ENCODE measurements at places on chromosomes 6 and 20.

DNA sequence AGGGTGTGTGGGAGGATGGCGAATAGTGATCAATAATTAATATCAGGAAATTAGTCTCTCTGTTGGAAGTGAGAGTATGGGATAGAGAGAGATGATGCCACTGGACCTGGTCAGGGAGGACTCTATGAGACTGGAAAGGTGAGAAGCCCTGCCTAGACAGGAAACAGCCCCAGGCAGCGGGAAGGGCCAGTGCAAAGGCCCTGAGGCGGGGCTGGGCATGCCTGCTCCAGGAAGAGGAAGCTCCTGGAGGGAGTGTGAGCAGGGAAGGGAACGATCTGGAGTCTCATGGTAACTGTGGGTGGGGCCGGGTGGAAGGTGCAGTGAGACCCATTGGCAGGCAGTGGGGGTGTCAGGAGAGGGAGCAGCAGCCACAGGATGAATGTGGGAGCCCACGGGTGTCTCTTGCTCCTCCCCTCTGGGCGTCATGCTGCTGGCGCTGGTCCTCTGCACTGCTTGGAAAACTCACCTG lies 1.8 kb upstream of the CST3 start:
- DNase-seq: no peak

DNA sequence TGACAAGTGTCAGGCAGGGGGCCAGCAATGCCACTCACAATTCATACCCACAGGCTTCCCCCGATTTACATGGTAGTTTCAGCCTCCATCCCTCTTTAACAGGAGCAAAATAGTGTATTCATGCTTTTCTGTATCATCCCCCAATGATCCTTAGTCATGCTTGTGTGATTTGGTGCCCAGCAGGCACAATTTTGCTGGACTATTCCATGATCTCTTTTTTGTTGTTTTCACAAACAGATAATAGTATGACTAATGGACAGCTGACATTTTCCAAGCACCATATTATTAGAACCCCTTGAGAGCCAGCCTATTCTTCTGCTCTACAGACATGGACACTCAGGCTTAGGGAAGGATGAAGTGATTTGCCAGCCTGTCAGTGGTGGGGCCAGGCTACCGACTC lies 128.2 kb upstream of the RIPOR2 start:
- peak; percentile 17 for DNase-seq

DNA sequence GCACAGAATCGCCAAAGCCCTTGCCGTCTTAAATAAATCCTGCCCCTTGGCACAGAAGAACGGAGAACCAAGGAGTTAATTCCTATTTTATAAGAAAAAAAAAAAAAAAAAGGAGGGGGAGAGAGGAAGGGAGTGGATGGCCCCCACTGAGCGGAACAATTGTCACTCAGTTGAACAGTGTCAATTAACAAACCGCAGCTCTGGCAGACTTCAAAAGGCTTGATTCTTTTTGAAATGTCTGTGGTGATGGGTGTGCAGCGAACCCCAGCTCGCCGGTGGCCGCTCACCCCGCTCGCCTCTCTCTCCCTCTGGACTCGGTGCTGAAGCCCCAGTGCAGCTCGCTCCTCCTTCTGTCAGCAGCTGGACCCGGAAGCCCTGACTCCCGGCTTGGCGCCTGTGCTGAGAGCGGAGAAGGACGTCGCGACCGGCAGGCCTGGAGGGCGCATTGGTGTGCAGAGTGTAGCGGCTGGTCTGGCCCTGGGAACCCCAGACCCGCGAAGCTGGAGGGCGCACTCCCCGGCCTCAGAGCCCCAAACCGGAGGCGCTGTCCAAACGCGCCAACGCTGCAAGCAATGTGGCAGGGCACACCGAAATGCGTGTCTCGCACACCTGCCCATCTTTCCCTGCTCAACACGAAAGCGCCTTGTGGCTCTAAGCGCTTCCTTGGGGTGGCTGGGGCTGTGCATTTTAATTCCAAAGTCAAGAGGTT lies 3.4 kb downstream of the LINC00237 start:
- no peak for DNase-seq

- DNase-seq: no peak
Observed at GRCh38 chr6:36324191-36324590, 12.5 kb downstream of the BNIP5 start.

- DNase-seq: no peak
Observed at GRCh38 chr6:107689190-107689589, 134.9 kb downstream of the SCML4 start.

DNA sequence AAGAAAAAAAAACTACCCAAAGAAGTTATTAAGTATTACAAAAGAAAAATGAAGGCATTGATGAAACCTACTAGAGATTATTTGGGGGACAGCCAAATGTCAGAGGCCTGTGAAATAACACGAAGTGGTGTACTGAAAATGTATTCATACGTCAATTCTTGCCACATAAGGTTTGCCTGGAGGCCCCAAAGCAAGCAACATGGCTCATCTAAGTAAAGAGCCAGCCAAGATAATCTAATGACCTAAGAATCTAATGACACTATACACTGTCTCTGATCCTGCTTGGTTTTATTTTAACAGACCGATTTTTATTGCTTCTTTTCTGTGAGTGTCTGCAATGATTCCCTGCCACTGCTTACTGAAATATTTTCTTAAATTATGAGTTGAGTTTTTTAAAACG lies 34.7 kb downstream of the FILIP1 start:
- DNase-seq: peak; percentile 94

DNA sequence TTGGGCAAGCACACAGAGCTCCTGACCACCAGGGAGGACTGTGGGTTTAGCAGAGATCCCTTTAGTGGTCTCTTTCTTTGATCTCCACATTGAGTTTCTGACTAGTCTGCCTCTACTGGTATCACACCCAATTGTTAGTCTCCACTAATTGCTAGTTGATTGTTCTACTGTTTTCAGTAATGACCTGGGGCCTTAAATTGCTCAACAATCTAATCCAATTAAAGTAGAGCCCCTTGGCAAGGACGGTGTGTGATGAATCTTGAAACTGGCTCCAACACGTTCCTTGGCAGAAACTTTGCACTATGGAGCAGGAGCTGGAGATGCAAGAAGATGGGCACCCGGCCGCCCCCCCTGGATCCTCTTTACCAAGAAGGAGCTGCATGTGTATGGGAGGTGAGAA lies 12.3 kb downstream of the FAM50B start:
- DNase-seq: no peak

GRCh38 chr6:28978959-28979561 lies 26.1 kb downstream of the ZNF311 start:
- DNase-seq: no peak

GRCh38 chr20:15937179-15937578 lies 636.1 kb downstream of the KIF16B start:
- no peak for DNase-seq

GRCh38 chr6:147108259-147108910 lies 95.8 kb upstream of the STXBP5 start:
- DNase-seq: no peak
